Fibroblast of skin of left biceps (primary cell): ENCODE measurements at places on chromosomes 3 and 15.

- no peak for DNase-seq
These were observed 31.8 kb downstream of the CCNL1 start for GRCh38 chr3:157127831-157128767.

- DNase-seq: no peak
These were observed 10.2 kb upstream of the LACTB start for GRCh38 chr15:63111481-63111880.

- DNase-seq: peak; percentile 44
These were observed 681.6 kb upstream of the ARPP21 start for GRCh38 chr3:34957677-34958076.

DNA sequence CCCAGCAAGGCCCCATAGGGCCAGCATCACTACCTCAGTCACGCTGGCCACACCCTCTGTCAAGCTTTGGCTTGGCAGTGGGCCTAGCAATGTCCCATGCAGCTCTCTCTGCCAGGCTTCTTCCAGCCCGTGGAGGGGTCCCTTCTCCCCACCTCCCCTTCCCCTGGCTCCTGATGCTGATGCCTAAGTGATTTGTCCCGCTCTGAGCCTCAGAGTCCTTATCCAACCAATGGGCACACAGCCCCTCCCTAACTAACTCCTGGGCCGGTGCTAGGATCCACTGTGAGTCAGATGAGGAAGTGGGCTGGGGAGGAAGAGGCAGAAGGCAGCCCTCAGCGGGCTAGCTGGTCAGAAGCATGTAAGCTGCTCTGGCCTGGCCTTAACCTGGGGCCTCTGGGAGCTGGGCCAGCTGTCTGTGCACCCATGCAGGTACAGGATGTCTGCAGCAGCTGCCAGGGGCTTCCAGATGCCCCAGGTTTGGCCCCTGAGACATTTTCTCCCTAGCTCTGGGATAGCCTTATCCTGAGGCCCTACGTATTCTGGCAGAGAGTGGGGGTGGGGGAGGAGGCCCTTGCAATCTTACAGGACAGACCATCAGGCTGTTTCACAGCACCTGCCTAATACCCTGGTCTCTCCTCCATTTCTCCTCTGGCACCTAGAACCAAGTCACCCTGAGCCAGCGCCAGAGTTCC, 740 bp upstream of the ZBTB47 start:
- DNase-seq: no peak

- no peak for DNase-seq
These were observed 14.6 kb downstream of the C2CD4B start for GRCh38 chr15:62150445-62150844.

DNA sequence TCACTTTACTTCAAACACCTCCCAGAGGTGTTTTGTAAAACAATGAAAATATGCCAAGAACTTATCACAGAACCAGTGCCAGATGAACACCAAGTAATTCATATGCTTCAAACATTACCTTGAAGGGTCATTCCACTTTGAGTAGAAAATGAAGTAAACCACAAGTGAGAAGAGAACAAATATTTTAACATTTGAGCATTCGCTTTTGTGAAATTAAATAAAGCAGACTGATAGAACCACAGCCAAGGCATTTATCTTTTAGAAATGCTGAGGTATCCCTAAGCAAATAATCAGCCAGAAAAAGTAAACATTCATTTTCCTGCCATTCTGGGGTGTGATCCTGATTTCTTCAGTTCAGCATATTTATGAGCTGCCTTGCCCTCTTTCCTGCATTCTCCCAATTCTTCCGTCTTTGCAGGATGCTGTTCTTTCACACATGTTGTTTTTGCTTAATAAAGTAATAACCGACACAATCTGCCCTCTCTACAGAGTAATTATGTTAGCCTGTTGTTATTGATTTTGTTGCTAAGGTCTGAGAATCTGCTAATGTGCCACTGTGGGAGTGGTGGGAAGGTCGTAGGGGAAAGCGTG, 235.6 kb upstream of the TGFBR2 start:
- peak; percentile 49 for DNase-seq

DNA sequence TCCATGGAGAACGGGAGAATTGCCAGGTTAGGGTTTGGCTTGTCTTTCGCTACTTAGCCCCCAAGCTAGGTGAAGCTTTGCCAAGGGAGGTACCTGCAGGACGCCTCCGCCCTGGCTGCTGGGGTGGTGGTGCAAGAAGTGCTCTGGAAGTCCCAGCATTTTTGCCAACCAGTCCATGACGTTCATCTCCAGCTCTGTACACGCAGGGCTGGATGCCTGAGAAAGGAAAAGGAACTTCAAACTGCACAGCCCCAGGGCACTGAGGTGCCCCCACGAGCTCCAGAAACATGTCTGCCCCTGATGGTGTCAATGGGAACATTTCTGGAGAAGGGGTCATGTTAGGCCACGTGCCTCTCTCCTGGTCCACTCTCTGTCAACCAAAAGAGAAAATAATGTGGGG, 8.2 kb downstream of the HDC start:
- no peak for DNase-seq

- DNase-seq: no peak
These were observed 3.8 kb downstream of the VEPH1 start for GRCh38 chr3:157499342-157499963.

DNA sequence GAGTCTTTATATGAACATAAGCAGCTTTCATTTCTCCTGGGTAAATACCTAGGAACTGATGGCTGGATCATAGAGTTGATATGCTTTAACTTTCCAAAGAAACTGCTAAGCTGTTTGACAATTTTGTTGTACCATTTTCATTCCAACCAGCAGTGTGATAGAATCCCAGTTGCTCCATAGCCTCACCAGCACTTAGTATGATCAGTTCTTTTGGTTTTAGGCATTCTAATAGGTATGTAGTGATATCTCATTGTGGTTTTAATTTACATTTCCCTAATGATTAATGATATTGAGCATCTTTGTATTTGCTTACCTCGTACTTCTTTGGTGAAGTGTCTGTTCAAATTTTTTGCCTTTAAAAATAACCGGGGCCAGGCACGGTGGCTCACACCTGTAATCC, 38.4 kb upstream of the SMAD6 start:
- no peak for DNase-seq

GRCh38 chr3:47874913-47875312, 72.0 kb downstream of the DHX30 start:
- DNase-seq: no peak

DNA sequence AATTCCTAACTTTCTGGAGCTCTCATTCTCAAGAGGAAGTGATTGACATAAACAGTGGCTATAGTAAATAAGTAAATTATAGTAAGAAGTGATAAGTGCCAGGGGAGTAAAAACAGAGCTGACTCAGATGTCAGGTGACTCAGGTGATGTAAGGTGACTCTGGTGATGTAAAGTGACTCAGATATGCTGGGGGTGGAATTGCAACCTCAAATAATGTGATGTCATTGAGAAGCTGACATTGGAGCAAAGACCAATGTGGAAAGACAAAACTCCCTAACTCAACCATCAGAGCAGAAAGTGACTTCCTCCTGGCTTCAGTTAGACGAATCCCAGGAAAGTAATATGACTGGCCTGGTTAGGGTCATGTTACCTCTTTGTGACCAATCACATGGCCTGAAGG, 144.2 kb upstream of the SNTN start:
- DNase-seq: no peak

DNA sequence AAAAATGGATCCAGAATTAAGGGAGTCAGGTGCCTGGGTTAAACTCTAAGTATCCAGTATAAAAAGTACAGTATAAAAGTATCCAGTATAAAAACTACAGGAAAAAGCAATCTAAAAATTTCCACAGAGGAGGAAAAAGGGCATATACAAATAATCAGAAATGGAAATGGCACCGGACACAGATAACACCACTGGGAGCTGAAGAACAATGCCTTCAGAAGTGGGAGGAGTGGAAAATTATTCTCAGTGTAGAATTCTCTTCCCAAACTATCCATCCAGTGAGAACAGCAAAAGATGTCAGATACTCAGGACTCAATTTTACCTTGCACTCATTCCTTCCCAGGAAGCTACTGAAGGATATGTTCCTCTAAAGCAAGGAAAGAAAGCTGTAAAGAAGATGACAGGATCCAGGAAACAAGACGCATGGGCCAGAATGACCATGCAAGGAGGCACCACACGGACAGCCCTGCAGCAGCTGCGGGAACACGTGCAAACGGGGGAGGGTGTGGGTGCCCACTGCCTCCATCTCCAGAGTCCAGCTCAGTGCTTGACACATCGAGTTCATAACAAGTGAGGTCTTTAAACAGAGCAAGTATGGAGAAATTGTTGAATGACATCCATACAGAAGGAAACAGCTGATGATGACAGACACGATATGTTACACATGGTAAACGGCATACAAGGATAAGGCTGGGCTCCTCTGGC, 68.5 kb downstream of the CHSY1 start:
- no peak for DNase-seq

- DNase-seq: peak; percentile 68
These were observed 36.6 kb upstream of the ALDH1A3 start for GRCh38 chr15:100842756-100843730.

GRCh38 chr3:11059799-11060115, 67.2 kb downstream of the SLC6A1 start:
- no peak for DNase-seq

GRCh38 chr3:120425572-120426250, 25.1 kb downstream of the FSTL1 start:
- DNase-seq: peak; percentile 91

DNA sequence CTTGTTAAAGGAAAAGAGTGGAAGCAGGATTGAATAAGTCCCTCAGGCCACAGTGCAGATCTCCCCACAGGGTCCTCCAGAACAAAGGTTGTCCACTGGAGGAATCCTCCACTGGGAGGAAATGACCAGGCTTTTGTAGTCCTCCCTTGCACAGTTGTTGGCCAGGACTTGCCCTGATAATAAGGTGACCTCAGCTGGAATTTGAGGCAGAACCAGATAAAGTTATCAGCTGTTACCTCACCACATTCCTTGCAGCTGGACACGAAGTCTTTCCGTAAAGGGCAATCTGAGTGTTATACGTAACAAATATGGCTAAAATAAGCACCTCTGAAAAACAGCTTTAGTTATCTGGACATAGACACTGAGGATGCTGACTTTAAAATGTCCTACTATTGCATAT, 83.5 kb upstream of the NAALADL2 start:
- no peak for DNase-seq

- peak; percentile 43 for DNase-seq
These were observed 42.9 kb downstream of the ATP13A3 start for GRCh38 chr3:194443901-194444300.

- DNase-seq: no peak
These were observed 103.7 kb downstream of the LRRK1 start for GRCh38 chr15:101022876-101023275.

- no peak for DNase-seq
These were observed 751.0 kb downstream of the VGLL3 start for GRCh38 chr3:86239946-86240345.

DNA sequence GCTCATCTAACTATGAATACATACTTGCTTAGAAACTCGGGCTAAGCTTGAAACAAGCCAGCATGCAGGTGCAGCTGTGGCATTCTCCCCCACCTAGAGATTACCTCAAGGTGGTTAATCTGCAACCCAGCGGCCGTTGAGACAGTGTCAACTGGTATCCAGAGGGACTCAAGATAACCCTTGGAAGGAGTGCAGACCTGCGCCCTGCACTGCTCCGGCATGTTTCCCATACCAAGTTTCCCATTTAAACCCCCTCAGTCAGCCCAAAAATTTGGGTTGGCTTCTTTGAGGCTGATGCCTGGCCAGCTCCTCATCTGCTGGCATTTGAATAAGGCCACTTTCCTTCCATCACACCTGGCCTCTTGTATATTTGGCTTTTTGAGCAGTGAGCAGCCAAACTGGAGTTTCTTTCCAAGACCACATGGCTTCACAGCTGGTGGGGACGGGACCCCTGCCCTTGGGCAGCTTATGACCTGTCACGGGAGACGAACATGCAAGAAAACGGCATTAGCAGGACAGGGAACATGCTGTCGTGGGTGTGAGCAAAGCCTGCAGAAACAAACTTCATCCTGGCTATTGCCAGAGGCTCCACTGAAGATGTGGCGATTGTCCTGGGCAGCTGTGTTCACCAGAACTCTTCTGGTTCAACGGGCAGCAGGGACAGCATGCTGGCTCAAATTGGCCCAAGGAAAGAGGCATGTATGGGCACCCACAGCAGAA, 98.2 kb downstream of the PLXNA1 start:
- DNase-seq: no peak

- no peak for DNase-seq
These were observed 1.6 kb upstream of the PPM1L start for GRCh38 chr3:160754371-160754854.

- no peak for DNase-seq
These were observed 50.0 kb downstream of the RASGRP1 start for GRCh38 chr15:38514601-38515000.

- no peak for DNase-seq
These were observed 10.2 kb downstream of the WDR73 start for GRCh38 chr15:84643838-84644237.

- DNase-seq: no peak
These were observed 156.3 kb downstream of the TIGIT start for GRCh38 chr3:114450008-114450596.

DNA sequence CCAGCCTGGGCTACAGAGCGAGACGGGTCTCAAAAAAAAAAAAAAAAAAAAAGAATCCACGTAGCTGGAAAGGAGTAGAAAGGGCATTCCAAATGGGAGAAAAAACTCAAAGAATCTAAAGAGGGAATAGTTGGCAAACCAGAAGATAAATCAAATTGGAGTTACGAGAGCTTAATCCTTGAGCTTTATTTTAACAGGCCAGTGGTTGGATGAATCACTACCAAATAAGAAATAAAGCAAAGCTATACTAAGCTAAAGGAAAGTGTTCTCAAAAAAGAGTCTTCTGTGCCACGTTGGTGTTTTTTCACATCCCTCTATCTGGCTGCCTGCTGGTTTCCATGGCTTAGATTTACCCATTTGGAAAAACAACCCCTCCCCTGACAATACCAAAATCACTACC, 14.0 kb downstream of the VGLL4 start:
- DNase-seq: peak; percentile 74

DNA sequence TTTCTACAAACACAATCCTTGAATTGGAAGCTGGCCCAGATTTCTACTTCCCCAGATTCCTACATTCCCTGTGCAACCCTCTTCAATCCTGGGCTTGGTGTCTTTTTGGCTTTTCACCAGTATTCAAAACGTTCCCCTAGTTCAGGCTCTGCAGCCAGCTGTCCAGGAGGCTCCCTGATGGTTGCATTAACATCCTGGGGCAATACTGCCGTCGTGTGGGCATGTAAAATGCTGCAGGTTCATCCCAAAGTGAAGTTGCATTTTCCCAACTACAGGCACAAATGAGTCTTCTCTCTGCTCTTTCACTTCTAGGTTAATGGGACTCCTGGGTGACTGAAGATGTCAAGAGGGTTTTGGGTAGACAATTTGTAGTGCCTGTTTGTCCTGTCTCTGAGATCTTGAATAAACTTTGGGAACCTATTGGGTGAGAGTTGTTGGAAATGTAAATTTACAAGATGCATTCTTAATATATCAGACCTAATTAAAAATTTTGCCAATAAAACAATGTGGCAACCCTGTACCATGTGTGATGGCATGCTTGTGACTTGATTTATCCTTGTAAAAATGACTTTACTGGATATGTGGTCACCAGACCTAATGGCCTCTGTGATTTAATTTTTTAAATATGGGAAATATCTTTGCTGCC, 28.6 kb downstream of the SOX14 start:
- no peak for DNase-seq
